Stimulated activated CD4-positive, alpha-beta T cell treated with anti-CD3 and anti-CD28 coated beads, Interleukin-2, amount 100 ng/mL, for 48 hours (primary cell): ENCODE measurements at places on chromosomes 5 and 9.

GRCh38 chr9:130042406-130042884 is 544 bp downstream of the FNBP1 start:
- no peak for DNase-seq

DNA sequence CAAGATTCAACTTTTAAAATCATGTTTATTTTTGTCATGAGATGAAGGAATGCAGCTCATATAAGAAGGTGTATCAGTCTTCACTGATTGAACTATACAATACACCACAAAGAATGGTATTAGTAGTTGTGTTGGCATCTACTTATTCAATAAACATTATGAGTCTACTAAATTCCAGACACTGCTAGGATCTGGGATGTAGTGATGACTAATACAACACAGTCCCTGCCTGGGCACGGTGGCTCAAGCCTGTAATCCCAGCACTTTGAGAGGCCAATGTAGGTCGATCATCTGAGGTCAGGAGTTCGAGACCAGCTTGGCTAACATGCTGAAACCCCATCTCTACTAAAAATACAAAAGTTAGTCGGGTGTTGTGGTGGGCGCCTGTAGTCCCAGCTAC is 171.4 kb upstream of the NFIB start:
- DNase-seq: no peak

- no peak for DNase-seq
These were observed 116.8 kb downstream of the MACIR start for GRCh38 chr5:103375350-103375749.

GRCh38 chr9:136399176-136400037 is 563 bp downstream of the SNAPC4 start:
- DNase-seq: no peak

- DNase-seq: no peak
These were observed 128.7 kb downstream of the ENTREP1 start for GRCh38 chr9:69453746-69454145.

GRCh38 chr9:137299938-137300337 is 2.1 kb downstream of the NRARP start:
- no peak for DNase-seq

DNA sequence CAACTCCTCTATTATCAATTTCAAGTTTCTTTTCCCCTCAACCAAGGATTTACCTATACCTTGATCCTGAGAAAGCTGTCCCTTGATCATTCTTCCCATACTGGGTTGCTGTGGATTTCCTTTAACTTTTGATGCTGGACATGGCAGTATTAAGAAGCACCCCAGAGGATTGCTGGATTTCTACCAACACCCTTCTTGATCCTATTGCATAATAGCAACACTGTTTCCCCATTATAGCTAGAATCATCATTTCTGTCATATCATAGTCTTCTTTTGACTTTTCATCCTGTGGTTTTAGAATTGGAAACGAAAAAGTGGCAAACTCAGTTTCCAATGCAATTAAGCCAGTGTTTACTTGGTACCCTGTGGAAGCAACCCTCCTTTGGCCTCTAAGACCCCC is 154.9 kb downstream of the ARRDC3 start:
- DNase-seq: no peak

- DNase-seq: no peak
These were observed 543.0 kb downstream of the MAT2B start for GRCh38 chr5:164048359-164048926.

- no peak for DNase-seq
These were observed 21.8 kb upstream of the TMOD1 start for GRCh38 chr9:97479496-97480159.

DNA sequence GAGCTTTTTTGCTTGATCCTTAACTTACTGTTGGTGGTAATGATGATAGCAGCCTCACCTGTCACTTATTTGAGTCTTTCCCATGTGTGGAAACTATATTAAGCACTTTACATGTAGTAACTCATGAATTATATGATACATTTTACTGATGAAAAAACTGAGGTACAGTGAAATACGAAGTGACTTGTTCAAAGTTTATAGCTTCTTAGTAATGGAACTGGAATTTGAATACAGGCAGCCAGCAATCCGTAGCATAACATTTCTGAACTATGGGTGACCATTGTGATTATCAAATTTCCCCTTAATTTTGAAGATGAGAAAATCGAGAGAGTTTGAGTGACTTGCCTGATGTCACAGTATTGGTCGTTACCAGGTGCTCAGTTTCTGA is 17.3 kb downstream of the SCAMP1 start:
- DNase-seq: no peak

DNA sequence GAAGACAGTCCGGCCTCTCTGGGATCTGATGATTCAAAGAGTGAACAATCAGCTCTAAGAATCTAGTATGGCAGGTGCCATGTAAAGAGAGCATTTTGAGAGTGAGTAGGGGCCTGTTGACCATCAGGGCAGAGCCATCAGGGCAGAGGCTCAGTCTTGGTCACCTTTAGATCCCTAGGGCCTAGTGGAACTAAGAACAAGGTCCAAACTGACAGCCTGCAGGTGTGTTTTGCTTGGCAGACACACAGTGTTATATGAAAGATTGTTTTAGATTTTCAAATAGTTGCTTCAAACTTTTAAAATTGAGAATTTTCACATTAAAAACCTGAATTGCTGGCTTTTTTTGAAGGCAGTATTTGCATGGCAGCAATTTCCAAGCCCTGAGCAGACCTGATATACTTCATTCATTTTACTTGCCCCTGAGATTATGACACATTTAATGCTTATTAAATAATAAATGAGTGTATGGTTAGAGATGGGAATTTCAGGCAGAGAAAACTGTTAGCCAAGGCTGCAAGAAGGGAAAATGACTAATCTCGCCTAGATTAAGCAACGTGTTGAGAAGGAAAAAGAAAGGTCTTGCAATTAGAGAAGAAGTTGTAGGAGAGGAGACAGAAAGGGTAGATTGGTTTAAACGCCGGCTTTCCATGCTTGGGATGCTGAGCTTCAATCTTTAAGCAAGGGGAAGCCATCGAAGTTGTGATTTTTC is 279.6 kb downstream of the ARRDC3 start:
- no peak for DNase-seq

- no peak for DNase-seq
These were observed 379.1 kb downstream of the KIAA0825 start for GRCh38 chr5:94239266-94239665.

GRCh38 chr9:27672718-27673117 is 99.4 kb upstream of the C9orf72 start:
- DNase-seq: no peak

GRCh38 chr5:92019376-92019990 is 636.4 kb upstream of the ARRDC3 start:
- DNase-seq: no peak

GRCh38 chr5:124980163-124980941 is 233.9 kb upstream of the ZNF608 start:
- DNase-seq: no peak

- DNase-seq: no peak
These were observed 40.8 kb downstream of the SHC3 start for GRCh38 chr9:89137542-89138462.

GRCh38 chr9:100193078-100193477 is 94.0 kb downstream of the INVS start:
- DNase-seq: no peak

DNA sequence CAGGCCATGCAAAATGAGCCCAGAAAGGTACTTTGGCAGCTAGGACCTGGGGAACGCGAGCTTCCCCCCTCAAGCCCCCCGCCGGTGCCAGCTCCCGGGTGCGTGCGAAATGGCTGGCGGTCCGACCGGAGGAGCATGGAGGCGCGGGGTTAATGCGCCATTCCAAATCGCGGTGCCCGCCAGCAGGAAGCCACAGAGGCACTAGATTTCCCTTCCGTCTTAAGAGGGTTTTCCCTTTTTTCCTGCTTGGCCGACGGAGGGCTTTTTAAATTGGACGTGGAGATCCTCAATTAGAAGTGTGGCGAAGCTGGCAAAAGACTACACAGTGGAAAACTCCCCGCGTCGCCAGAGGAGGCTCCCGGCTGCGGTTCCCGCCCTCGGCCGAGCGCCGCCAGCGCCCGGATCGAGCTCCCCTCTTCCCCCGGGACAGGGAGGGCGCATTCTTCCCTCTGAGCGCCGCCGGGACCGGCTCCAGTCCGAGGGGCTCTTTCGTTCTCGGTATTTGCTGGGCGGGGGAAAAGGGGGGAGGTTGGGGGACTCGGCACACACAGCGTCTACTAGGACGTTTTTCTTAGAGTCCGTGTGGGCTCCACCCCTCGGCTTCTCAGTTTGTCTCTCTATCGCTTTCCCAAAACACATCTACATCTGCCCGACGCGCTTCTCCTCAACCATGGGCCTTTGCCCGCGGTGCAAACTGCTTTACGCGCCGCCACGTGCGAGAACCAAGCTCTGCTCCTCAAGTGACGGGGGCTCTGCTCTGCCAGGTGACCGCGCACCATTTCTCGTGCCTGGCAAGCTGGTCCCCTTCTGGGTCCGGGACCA is 3.0 kb downstream of the GDNF start:
- no peak for DNase-seq

DNA sequence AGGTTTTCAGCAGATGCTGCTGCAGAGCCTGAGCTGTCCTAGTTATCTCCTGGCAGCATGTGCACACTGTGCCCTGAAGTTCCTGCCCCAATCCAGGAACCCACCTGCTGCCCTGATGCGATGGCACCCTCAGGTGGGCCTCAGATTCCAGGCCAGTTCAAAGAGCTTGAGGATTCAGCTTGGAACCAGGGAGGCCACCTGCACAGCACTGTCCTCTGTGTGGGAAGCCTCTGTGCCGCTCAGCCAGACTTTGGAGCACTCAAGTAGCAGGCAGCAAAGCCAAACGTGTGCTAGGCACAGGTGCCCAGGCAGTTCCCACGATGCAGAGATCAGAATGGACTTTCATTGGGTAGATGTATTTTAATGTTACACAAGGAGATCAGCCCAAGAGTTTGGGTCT is 132.8 kb upstream of the RAPGEF1 start:
- no peak for DNase-seq

DNA sequence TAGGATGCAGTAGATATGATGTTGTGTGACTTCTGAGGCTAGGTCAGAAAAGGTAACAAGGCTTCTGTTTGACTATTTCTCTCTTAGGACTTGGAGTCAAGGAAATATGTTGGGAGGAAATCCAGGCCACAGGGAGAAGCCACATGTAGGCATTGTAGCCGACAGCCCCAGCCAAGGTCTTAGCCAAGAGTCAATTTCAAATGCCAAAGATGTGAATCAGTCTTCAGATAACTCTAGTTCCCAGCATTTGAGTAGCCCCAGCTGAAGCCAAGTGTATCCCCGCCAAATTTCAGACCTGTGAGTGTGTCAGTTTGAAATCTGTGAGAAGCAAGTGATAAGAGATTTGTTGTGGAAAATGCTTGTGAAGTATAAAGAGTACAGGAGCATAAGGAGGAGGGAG is 38.1 kb upstream of the ISL1 start:
- no peak for DNase-seq

- no peak for DNase-seq
These were observed 43.7 kb downstream of the STK10 start for GRCh38 chr5:172144291-172144815.

DNA sequence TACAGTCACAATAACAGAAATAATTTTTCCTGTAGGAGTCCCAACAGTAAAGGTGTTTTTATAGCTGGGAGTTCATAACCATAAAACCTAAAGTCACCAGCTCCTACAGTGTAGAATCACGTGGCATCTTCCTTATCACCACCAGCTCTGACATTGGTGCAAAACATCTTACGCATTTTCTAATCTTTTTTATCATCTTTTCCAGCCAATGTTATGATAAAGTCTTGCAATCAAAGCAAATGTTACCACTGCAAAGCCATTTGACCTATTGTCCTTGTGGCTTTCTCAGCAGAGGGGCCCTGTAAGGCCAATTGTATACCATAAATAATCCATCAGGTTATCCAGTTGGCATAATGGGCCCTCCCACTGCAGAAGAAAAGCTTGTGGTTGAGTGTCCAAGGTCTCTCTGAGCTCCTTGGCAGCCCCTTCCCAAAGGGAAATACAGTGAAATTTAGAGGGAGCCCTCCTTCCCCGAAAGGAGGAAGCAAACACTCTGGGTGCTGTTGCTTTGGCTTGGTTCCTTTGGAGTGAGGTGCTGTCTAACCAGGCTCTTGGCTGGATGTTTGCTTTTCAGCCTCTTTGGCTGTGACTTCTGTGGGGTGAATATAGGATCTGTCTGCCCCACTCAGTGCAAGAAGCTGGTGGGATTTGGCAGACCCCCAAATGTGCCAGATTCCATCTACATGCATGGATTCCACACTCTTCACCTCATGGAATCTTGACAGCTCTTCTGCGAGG is 29.3 kb upstream of the CPEB4 start:
- DNase-seq: no peak

- DNase-seq: no peak
These were observed 14.2 kb upstream of the AHRR start for GRCh38 chr5:307306-307705.

GRCh38 chr9:78144008-78144381 is 91.9 kb upstream of the CEP78 start:
- DNase-seq: no peak

- DNase-seq: no peak
These were observed 11.9 kb downstream of the ERBIN start for GRCh38 chr5:65938256-65938655.

DNA sequence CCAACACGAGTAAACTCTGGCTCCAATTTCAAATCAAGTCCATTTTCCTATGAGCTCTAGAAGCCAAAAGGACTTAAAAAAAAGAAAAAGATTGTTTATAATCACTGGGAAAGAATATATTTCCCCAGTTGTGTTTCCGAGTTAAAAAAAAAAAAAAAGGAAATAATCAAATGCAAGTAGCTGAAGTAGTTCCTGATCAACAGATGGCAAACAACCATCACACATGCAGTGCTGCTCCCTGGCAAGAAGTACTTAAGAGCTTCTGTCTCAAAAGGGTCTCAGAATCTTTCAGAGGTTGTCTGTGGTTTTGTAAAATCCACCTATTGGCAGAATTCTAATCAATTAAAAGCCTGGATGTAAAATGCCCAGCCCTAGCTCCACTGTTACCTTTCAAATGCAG is 387.9 kb downstream of the RAB3C start:
- no peak for DNase-seq

GRCh38 chr5:109370343-109370742 is 39.4 kb downstream of the PJA2 start:
- DNase-seq: no peak

GRCh38 chr5:72599065-72599433 is 91.8 kb upstream of the ZNF366 start:
- no peak for DNase-seq

DNA sequence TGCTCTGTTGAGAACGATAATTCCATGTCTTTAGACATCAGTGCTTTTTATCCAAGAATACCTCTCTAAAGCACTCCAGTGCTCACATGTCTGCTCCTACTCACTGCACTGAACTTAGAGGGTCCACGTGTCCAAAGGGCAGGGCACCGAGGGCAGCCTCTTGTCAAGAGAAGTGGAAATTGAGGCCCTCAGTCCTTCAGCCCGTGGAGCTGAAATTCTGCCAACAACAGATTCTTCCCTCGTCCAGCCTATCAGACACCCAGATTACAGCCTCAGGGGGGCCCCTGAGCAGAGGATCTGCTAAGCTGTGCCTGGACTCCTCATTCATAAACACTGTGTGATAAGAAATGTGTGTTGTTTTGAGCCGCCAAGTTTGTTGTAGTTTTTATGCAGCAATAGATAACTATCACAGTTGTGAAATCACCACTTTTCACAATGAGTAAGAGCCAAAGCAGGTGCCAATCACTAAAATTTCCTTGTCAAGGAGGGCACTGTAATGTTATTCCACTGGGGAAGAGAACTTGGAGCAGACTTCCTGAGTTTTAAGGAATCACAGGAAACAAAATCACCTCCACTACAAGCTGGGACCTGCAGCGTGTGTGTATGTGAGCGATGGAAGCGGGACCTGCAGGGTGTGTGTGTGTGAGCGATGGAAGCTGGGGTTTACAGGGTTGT is 58.8 kb upstream of the IGFBPL1 start:
- no peak for DNase-seq
